ENCODE measurements at places on chromosomes 12 and 14. TPM values are rescaled to one million over a fixed set of nuclear protein-coding genes. Genes with fewer than 3 reads are reported as not detected.
A peak's percentile ranks its signal among the peaks of the same experiment; 100 is the strongest.

GRCh38 chr12:105192624-105193225, 43.2 kb downstream of the APPL2 start:
- DNase-seq = no peak

DNA sequence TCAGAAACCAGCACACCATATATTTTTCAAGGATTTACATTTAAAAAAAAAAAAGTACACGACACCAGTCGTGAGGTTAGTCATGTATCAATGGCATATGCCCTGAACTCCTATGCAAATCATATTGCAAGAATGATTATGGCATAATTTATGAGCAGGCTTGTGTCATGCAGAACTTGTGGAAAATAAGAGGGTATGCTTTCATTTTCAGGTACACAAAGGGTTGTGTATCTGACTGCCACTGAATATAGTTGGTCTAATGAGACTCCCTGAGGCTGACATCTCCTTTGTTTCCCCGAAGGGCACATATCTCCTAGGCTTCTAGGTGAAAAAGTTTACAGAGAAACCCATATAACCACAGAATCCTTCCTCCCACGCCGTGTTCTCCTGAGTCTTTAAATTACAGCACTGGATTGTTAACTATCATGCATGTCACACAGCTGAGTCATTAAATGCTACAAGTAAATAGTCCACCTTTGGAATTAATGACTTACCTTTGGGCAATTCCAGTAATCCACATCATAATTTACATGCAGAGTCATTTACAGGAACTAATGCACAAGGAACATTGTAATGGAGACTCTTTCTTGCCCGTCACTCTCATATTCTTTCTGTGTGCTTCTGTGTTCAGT, 356.7 kb upstream of the DIO2 start:
- DNase-seq = no peak

GRCh38 chr14:81070511-81070910, 115.1 kb downstream of the TSHR start:
- no peak for DNase-seq

DNA sequence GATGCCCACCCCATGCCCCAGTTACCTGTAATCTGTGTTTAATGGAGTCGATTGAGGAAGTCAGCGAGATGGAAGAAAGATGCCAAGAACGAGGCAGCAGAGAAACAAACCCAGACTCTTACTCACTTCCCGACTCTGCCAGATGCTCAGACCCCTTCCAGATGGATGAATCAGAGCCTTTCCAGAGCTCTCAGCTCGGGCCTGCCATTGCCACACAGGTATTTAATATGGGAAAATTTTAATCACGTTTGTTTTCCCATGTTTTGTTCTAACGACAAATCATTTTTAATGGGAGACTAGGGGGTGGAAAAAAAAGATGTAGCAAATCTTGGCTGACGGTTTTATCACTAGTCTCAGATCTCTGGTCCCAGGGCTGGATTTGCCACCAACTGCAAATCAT, 72.5 kb upstream of the SRRM4 start:
- DNase-seq = no peak

AQP6 gene
- 0.32 TPM for total RNA-seq

DNA sequence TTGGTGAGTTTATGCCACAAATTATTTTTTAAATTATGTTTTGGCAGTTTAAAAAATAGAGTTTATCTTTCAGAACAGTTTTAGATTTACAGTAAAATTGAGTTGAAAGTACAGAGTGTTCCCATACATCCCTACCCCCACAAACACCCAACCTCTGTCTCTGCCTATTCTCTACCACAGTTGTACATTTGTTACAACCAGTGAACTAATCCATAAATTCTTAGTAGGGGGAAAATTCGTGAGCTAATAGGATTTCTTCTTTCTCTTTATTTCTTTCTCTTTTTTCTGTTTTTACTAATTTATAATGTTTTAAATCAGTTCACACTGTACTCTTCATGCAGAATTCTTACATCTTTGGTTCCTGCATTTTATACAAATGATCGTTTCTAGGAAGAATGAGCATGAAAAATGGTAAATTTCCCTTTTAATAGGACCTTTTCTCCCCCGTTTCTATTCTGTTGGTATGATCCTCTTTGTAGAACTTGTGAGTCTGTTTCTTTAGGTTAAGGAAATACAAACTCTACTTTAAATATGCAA, 56.7 kb downstream of the MIPOL1 start:
- no peak for DNase-seq

GRCh38 chr14:36511981-36512584, 7.9 kb downstream of the NKX2-1 start:
- DNase-seq = no peak

GRCh38 chr14:21475767-21476522, 814 bp downstream of the RAB2B start:
- no peak for DNase-seq

SLC24A4 gene
- total RNA-seq = 1.8 TPM

GRCh38 chr12:110696283-110696682, 7.4 kb upstream of the HVCN1 start:
- DNase-seq = no peak

- DNase-seq = no peak
These were observed 36.8 kb downstream of the ZFP36L1 start for GRCh38 chr14:68756000-68756481.

DNA sequence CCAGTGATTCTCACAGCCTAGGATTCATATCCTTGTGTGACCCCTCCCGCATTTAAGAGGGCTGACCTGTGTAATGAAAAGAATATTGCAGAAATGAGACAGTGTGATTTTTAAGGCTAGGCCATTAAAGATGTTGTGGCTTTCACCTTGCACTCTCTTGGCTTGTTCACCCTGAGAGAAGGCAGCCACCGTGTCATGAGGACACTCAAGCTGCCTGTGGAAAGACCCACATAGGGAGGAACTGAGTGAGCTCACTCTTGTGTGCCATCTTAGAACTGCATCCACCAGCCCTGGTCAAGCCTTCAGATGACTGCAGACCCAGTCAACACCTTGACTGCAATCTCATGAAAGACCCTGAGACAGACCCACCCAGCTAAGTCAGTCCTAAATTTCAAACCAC, 46.3 kb upstream of the TMPO start:
- DNase-seq = no peak

DNA sequence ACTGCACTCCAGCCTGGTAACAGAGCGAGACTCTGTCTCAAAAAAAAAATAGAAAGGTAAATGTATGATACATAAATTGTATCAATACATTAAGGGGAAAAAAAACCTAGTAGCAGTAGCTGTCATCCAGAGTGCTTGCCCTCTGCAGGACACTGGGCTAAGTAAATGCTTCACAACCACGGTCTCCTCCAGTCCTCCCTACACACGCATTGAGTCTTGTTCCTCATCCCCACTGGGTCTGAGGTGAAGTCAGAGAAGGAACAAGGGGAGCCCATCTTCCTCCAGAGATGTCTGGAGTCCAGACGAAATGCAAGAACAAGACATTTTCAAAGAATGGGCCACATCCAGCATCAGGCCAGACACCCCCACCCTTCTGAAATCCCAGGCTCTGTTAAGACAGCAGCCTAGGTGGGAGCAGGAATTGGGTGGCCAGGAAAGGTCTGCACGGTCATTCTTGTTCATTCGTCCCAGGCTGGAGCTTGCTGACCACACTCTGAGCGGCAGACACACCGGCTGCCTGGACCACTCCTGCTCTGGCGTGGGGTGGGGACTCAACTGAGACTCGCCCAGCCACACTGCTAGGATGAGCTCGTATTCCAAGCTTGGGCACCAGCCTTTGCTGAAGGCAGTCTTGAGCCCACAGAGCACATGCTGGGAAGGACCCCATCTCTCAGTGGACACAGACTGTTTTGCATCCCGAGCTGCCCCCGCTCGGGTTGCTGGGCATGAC, 45.5 kb downstream of the CHGA start:
- DNase-seq = no peak

KCNC2 gene
- not detected for total RNA-seq

GRCh38 chr14:103296007-103296406, 38.0 kb upstream of the EIF5 start:
- DNase-seq = no peak

- no peak for DNase-seq
These were observed 60.5 kb downstream of the ESR2 start for GRCh38 chr14:64233531-64234190.

DNA sequence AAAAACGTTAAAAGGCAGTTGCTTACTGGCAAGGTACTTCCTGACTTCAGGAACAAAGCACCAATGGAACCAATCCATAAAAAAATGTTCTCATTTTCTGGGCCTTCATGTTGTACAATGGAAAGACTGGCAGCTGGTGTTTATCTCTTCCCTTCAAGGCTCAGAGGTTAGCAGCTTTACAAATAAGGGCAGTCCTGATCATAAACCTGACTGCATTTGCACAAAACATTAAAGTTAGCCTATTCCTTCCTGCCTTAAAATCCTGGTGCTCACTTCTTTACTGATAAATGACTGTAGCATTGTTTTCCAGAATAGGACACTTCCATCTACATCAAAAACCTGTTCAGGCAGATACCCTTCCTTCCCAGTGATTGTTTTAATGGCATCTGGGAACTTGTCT, 19.2 kb downstream of the IL26 start:
- no peak for DNase-seq

DNA sequence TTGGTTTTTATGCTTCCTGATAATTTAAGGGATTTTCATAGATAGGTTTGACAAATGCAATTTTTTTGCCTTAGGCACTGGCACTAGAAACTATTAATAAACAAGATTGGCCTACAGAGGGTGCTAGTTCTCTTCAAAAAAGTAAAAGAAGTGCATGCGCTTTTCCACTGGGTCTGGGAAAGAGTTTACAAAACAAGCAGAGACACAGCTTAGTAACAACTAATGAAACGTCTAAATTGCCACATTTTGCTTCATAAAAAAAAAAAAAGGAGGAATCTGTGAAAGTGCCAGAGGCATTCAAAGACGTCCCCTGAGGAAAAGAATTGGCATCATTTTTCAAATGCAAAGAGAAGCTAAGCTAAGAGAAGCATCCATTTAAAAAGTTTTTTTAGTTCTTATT, 58.3 kb upstream of the EEA1 start:
- peak; percentile 28 for DNase-seq

DNA sequence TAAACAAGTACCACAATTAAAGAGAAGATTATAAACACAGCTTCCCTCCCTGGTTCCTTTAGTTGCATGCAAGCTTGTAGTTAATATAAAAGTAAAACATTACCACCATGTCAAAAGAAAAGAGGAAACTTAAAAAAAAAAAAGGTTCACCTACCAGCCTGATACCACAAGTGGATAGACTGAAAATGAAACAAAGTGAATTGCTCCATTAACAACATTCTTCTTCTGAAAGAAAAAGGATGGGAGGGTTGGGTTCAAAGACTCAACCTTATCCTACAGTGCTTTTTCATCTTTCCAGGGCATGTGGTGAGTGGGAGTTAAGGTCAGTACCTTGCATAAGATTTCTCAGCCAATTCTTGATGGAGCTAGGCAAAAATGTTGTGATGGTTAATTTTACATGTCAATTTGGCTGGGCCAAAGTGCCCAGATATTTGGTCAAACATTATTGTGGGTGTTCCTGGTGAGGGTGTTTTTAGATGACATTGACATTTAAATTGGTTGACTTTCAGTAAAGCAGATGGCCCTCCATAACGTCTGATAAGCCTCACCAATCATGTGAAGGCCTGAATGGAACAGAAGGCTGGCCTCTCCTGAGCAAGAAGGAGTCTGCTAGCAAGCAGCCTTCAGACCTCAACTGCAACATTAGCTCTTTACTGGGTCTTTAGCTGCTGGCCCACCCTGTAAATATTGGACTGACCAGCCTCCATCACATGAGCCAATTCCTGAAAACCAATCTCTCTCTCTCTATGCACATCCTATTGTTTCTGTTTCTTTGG, 28.8 kb downstream of the VCPKMT start:
- DNase-seq = no peak

GRCh38 chr14:91898372-91898771, 31.0 kb upstream of the TC2N start:
- no peak for DNase-seq

HOTAIR gene
- total RNA-seq = not detected

DNA sequence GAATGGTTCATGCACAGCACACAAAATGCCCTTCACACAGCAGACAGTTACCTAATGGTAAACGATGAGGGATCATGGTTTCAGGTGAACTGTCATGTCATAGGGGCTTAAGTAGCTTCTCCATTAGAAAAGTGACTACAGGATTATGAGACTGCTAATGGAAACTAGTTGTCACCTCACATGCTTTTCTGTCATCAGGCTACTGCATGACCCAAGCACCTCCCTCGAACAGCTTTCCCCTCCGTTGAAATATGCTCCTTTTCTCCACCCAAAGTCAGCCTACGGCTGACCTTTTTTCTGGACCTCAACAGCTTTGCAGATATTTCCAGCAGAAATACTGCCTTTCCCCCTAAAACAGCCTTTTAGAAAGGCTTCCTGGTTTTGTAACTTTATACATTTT, 467.3 kb downstream of the EGLN3 start:
- no peak for DNase-seq

DNA sequence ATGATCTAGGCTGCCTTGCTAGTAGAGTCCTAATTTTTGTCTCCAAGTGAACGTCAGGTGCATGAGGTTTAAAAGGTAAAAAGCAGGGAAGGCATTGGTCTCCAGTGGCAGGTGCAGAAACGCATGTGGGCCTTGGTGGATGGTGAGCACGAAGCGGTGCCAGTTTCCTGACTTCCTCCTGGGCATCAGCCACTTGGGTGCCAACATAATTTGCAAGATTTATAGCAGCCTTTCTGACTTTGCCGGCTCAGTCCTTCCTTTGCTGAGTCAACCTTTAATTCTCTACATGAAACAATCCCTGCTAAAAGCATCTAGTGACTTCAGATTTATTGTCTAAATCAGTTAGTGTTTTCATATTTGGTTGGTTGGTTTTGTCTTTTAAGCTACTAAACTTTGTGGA, 355.7 kb upstream of the TMEM132C start:
- DNase-seq = no peak

DNA sequence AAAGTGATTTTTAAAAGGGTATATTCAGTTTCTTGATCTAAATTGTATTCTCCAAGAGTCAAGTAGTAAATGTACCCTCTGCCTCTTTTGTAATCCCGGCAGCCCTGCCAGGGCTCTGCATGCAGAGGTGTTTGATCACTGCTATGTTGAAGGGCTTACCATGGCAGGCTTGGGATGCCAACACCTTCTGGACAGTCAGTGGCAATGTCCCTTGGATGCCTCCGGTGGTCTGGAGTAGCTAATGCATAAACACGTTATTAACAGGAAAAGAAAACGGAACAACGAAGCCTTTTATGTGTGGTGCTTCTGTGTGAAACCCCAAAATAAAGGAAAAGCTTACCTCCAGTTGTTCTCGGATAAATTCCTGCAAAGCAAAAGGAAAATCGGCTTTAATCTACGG, 19.9 kb downstream of the EIF2B2 start:
- DNase-seq = no peak

PRR4 gene
- 2.6 TPM for total RNA-seq

DNA sequence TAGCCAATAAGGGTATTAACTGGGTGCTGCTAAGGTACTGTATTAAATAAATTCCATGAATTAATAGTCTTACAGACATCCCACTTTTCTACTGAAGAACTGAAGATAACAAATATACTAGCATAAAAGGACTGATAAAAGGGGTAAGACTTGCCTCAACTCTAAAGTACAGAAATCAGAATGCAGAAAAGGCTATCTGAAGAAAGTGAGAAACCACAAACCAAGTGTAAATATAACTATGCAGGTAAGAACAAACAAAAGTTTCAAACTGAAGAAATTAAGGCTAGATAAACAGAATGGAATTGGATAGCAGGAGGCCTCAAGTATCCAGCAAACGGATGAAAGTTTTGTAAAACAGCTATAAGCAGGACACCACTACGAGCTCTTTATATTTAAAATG, 29.5 kb downstream of the YAF2 start:
- DNase-seq = no peak

GRCh38 chr12:56001487-56002100, 4.5 kb downstream of the SUOX start:
- DNase-seq = no peak

All from mucosa of gallbladder (tissue), 1 donor.